ENCODE measurements at places on chromosomes 6 and 20.

DNA sequence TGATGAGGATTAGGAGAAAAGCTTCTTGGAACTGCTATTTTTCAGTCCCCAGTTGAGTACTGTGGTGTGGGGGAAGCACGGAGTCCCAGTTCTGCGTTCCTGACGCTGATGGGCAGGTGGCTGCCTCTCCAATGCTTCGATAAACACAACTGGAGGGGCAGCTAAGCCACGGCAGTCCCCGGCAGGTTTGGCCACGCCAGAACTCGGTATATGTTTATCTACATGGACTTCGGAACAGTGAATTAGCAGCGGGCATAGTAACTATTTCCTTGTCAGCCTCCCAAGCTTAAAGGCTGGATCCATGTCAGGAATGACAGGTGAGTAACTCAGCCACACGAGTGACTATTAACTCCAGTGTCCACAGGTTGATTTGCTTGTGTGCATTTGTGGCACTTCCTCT is 354.4 kb downstream of the ZFAND3 start:
- no peak for DNase-seq

- no peak for DNase-seq
Observed at GRCh38 chr20:15643713-15644112, 929.5 kb downstream of the KIF16B start.

- no peak for DNase-seq
Observed at GRCh38 chr6:71908162-71908765, 21.9 kb downstream of the RIMS1 start.

GRCh38 chr6:18101271-18101670 is 21.2 kb downstream of the NHLRC1 start:
- no peak for DNase-seq

GRCh38 chr6:36581716-36582115 is 12.4 kb upstream of the SRSF3 start:
- DNase-seq, result no peak

DNA sequence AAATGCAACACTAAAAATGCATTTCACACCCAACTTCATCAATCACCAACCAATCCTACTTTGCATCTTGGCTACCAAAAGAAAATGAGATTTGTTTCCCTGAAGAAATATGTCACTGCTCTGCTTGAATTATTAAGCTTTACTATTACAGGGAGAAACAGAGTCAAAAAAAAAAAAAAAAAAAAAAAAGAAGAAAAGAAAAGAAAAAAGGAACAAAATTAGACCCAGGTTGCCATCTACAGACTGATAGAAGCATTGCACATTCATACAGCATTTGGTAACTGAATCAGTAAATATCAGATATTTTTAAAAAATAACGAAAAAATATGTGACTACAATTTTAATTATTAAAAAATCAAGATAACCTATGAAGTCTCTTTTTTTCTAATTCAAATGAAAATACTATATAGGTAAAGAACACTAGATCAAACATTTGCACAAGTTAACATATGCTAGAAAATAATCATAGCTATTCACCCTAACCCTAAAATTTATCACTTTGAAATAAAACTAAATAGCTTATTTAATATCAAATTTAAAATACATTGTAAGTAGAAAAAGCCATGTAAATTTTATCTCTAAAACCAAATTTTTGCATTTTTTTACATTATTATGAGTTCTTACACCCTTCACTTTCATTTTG is 83.3 kb downstream of the DCDC2 start:
- no peak for DNase-seq

DNA sequence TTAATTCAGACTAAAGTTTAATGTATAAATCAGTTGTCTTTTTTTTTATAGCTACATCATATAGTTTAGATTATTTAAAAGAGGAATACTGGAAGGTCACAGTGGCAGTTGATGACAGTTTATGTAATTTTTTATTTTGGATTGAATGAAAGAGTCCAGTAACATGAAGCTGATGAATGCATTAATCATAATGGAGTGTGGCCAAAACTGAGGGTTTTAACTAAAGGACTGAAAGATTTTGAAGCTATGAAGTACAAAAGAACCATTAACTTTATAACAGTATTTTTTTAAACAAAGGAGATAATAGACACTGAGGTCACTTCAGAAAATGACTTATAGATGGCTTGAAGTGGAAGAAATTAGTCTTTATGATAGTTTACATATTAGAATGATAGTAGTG is 41.3 kb downstream of the TRMT11 start:
- DNase-seq, result no peak

DNA sequence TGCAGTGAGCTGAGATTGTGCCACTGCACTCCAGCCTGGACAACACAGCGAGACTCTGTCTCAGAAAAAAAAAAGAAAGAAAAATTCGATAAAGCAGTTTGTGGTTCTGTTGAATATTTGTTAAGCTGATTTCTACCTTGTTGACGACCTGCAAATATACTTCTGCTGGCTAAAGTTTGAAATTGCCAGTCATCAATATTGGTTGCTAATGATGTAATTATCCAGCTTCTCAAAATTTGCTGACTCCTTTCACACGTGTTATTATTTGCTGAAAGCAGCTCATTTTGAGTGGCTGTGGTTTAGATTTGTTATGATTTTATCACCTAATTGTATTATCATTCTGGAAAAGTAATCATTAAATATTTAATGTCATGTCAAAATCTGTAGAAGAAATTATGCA is 774.3 kb downstream of the QKI start:
- no peak for DNase-seq

GRCh38 chr6:47669684-47670513 is 28.5 kb upstream of the ADGRF4 start:
- DNase-seq, result no peak

DNA sequence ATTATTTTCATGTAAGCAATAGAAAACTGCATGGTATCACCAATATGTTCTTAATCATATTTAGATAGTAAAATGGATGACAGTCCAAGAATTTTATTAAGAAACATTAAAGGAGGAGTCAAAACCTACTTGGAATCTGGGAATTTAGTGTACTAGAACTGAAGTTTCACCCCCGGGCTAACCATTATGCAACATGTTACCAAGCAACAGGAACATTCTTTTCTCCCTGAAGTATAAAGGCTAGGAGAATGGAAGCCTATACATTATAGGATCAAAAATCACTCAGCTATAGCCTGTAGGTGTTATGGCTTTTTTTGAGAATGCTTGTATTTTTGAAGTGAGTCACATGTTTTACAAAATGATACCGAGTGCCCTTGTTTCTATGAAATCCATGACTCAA is 538.3 kb downstream of the GRIK2 start:
- DNase-seq, result no peak

DNA sequence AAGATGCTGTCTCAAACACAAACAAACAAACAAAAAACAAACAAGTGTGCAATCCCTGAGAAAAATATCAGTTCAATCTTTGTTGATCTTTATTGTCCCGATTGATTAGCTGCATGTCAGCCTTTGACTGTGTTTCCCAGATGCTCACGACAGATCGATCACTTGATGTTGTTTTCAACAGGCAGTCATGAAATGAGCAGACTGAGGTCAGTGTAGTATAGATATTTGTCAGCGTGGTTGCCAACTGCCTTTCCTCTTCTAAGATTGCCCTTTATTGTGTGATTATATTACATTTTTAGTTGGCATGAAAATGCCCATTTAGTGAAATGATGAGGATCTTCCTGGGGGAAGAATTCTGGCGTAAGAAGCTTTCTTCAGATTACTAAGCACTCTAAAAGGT is 25.6 kb downstream of the UTRN start:
- no peak for DNase-seq

DNA sequence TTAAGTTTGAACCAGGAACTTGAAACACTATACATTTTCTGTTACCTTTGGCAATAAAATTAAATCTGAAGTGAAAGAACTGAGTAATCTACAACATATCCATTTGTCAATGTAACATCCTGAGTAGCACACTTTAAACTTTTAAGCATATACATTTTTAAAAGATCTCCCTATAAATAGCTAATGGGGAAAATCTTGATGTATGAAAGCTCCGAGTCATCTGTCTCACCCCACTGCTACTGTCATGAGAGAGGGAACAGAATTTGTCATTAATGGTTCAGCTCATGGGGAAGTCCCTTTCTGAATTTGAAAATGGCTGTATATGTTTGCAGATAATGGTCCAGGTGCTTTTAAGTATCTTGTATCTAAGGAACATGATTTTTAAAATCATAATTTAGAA is 55.2 kb upstream of the NOX3 start:
- no peak for DNase-seq

GRCh38 chr6:132070356-132070755 is 119.2 kb upstream of the CCN2 start:
- DNase-seq, result no peak

GRCh38 chr20:1895674-1896483 is 672 bp downstream of the SIRPA start:
- no peak for DNase-seq

- no peak for DNase-seq
Observed at GRCh38 chr6:107794771-107795170, 29.3 kb downstream of the SCML4 start.

GRCh38 chr6:21115111-21115510 is 478.4 kb upstream of the SOX4 start:
- DNase-seq, result no peak

- no peak for DNase-seq
Observed at GRCh38 chr6:51654647-51655046, 432.8 kb downstream of the PKHD1 start.
